Stimulated activated CD4-positive, alpha-beta T cell treated with anti-CD3 and anti-CD28 coated beads, Interleukin-12 subunit alpha, Interleukin-12 subunit beta, amount 100 ng/mL, for 48 hours (primary cell): ENCODE measurements at places on chromosomes 12 and 14.
A peak's percentile ranks its signal among the peaks of the same experiment; 100 is the strongest.

- no peak for DNase-seq
Observed at GRCh38 chr12:49230805-49231194, 34.1 kb upstream of the TUBA1C start.

GRCh38 chr12:33115716-33116115, 219.1 kb upstream of the PKP2 start:
- DNase-seq, result no peak

- no peak for DNase-seq
Observed at GRCh38 chr14:104142136-104142945, 4.0 kb downstream of the KIF26A start.

- DNase-seq, result no peak
Observed at GRCh38 chr12:102364709-102365108, 115.7 kb downstream of the IGF1 start.

DNA sequence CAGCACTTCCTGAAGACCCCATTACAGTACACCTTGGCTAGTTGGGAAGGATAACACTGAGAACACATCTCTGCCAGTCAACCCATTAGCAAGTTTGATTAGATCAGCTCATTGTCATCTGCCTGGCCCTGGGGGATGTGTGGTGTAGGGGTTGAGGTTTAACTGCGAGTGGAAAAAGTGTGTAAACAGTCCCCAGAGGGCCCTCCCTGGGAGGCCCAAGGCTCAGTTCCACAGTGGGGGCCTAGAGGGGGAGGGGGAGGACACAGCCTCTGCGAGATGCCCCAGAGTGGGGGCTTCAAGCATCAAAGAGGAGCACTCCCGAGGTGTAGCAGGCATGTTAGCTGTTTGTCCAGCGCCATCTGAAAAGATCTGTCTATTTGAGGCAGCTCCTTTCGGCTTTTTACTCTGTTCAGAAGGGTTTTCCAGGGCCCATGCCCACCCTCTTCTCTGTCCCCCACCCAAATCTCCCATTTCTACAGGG, 344 bp downstream of the LPAR5 start:
- DNase-seq, result peak; percentile 44

DNA sequence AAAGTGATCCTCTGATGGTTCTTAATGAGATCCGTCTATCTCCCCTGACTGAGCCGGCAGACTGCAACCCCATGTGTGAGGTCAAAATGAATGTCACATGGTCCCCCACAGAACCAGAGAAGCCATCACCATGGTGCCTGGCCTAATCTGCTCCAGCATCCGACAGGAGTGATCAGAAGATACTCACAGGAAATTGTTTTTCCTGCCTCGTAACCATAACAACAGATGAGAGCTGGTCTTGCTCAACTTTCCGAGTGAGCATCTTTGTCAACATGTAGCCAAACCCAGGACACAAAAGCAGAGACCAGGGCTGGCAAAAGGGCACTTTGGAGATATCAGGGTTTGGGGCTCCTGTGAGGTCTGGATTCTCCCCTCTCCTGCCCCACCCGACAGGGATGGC, 72.1 kb upstream of the C14orf180 start:
- no peak for DNase-seq

DNA sequence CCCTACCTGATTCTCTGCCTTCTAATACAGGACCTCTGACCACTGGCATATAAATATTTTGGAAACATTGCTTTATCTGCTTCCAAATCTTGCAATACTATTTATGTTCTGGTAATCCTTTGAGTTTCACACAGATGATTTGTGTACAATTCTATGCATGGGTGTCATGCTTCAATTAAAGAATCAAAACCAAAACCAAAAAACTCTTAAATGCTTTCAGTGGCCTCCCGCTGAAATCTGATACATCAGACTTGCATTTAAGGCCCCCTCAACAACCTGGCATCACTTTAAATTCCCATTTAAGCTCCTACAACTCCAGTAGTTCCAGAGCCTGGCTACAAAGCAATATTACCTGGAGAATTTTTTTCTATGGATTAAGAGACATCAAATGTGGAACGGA, 221.7 kb upstream of the NAV3 start:
- DNase-seq, result no peak

- no peak for DNase-seq
Observed at GRCh38 chr12:122067966-122068365, 10.6 kb upstream of the MLXIP start.

GRCh38 chr12:67456431-67456901, 187.3 kb downstream of the CAND1 start:
- DNase-seq, result no peak

DNA sequence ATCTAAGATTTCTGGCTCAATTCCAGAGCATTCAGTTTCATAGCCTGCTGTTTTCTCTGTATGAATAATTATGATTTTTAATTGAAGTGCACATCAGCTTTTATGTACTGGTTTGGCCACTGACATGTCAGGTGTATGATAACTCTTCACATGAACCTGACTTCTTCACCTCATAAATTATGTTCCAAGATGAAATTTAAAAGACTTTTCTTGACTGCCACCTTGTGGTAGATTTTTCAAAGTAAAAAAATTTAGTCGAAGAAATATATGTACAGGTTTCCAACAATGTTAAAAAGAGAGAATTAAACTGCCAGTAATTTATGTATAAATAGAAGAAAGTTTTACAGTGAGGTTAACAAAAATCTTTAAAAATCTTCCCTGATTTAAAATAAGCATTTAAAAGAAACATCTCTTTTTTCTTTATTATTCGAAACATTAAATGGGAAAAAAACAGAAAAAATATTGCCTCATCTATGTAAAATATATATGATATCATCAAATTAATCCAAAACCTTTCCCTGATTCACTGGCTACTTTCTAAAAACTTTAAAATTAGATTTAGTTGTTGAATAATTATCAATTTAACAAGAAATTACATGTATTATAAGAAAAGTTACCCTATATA, 124.9 kb upstream of the ATXN7L3B start:
- DNase-seq, result no peak

- no peak for DNase-seq
Observed at GRCh38 chr12:116087399-116087798, 190.1 kb downstream of the MED13L start.

DNA sequence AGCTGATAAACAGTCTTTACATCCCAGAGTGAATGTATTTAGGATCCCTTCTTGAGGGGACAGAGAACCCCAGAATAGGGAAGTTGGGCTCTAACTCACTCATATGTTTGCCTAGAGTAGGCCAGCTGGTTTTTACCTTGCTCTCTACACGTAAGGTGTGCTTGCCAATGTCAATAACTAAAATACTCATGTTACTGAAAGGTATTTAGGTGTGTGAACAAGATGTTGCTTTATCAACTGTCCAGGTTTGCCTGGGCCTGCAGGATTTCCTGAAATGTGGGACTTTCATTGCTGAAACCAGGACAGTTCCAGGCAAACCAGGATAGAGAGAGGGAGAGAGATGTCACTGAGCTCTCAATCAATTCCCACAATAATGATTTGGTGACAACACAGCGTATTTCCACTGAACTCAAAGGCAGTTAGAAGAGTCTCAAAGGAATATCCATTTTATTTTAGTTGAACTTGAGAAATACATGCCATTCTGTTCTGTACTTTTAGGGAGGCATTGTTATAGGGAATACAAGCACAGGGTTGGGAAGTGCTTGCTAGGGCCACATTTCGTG, 171.7 kb downstream of the NRXN3 start:
- DNase-seq, result no peak

DNA sequence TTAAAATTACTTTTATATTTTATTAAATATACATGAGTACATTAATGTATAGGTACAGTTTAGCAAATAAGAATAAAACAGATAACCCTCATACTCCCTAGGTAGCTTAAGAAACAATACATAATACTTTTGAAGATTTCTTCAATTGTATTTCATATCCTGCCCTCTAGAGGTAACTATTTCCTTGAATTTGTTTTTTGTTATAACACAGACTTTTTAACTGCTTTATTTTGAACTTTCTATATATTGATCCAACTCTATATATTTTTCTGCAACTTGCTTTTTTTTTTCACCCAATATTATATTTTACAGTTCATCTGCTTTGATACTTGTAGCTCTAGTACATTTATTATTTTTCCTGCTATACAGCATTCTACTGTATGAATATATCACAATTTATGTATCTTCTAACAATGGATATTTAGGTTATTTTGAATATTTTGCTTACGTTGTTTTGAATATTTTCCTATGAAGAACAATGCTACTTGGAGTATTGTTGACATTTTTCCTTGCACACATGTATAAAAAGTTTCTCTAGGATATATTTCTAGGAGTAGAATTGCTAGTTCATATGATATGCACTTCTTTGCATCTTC, 72.8 kb upstream of the ABCD2 start:
- no peak for DNase-seq

DNA sequence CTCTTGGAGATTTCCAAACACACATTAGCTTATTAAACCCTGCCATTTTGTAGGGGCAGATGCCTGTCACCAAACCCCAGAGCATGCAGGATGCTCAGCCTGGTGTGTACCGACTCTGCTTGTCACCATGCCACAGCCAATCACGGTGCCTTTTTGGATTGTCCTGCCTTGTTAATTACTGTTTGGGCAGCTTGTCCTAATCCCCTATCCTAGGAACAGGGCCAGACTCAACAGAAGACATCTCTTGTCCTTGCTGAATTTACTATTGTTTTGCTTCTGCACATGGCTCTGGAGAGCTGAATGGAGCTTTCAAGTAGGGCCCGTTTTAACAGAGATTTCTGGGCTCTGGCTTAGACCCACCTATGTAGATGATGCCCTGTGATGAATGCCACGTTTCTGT, 388.5 kb downstream of the AACS start:
- no peak for DNase-seq

- DNase-seq, result no peak
Observed at GRCh38 chr14:45251912-45252311, 1.1 kb downstream of the MIS18BP1 start.

DNA sequence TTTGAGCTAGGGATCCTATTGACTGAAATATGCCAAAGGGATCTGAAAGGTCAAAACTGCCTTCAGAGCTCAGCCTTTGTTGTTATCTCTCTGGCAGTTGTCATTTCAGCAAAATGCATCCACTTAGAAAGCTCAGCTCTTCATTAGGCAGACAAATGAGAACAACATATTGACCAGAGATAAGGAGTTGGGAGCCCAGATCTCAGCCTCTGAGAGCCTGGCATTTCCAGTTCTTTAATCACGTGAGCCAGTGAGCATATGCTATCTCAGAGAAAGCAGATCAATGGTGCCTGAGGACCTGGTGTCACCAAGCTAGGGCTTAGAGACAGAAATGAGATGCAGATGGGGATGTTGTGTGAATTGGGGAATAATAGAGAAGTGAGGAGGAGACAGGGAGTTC, 101.1 kb downstream of the DAD1 start:
- DNase-seq, result no peak

DNA sequence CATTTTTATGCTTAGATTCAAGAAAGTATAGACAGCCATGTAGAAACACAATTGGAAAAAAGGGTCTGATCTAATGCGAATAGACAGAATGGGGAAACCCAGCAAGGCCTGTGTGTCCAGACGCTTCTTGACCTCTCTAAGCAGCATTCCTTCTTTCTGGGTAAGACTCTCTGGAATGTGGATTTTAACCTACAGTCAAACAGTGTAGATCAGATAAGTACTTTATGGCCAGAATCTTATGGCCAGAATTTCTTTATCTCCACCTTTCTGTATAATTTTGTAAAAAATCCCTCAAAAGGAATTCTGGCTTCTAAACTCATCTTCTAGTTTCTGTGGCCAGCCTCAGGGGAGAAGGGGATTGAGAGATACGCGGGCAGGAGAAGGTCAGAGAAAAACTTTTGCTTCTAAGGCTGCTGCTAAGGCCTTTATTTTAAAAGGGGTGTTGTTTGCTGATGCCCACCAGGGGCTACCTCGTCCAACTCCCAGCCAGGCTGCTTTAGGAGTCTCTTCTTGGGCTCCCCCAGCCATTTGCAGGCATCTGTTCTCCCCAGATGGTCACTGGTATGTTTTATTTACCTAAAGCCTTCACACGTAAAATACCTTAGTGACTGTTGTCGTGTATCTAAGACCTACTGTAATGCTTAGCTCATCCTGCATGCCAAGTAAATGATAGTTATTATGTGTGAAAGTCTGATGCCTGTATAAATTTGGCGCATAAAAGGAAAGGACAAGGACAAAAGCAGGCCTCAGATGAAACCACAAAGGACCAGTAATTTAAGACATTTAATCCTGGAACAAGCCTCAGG, 68.4 kb downstream of the ANO6 start:
- DNase-seq, result no peak

GRCh38 chr14:76715101-76715500, 46.2 kb upstream of the VASH1 start:
- DNase-seq, result no peak

DNA sequence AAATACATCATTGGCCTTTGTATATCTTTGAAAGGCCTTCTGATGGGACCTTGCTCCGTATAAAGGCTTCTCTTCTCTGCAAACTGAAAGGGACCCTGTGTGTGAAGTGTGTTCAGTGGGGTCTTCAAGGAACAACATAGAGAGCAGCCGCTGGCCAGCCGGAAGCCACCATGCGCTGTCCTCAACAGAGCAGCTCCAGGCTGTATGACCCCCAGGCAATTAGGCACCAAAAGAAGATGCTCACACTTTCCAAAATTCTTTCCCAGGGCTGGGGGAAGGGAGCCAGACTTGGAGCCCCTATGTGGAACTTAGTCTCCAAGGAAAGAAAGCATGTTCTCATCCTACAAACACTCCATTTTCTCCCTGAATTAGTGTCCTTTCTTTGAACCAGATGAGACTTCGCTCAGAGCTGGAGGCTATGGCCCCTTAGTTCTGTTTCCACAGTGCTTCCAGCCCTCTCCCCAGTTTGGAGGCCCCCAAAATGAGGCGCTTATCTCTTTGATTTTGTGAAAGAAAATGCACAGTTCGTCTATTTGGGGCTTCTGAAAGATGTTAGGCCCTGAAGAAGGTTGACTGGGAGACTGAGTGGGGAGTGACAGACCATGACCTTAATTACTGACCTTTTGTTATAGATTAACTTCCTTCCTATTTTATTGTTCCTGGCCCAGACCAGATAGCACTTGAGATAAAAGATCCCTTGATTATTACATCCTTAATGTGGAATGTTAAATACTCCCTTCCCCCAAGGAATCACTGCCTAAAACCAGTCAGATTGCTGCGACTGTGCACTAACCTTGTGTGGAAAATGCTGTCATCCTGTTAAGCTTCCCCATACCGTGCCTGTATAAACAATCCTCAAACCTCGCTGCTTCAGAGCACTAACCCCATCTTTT, 128.3 kb upstream of the FGD4 start:
- DNase-seq, result no peak

- DNase-seq, result no peak
Observed at GRCh38 chr14:79581912-79582576, 629.3 kb downstream of the DIO2 start.

DNA sequence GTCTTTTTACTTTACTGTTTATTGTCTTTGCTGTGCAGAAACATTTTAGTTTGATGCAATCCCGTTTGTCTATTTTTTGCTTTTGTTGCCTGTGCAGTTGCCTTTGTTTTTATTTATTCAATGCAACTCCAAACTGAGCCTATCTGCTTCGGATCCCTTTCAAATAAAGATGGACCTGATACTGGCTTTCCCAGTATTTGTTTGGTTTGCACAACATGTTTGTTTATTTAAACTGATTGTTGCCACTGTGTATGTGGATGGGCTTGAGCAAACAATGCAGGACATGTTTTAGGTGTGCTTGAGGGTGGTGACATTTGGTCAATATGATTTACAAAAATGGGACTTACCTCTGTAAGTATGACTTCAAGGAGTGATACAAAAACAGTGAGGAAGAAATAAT, 6.7 kb downstream of the TRHDE start:
- DNase-seq, result no peak
